ENCODE measurements at places on chromosomes 1 and 21. TPM values are rescaled to one million over a fixed set of nuclear protein-coding genes. Genes with fewer than 3 reads are reported as not detected.

Gene SLC26A9
- total RNA-seq, result not detected

Gene GNAT2
- 0.33 TPM for total RNA-seq

Gene S100A7
- total RNA-seq, result not detected

Gene PLPPR5
- total RNA-seq, result not detected

Gene CLCA1
- total RNA-seq, result not detected

Gene OR2G2
- not detected for total RNA-seq

Gene MMEL1
- 0.54 TPM for total RNA-seq

Gene LSS
- 19.7 TPM for total RNA-seq

Gene TSPAN2
- total RNA-seq, result 0.21 TPM

Gene SELE
- total RNA-seq, result not detected

Gene MCOLN3
- total RNA-seq, result 0.66 TPM

Gene SPTA1
- not detected for total RNA-seq

Gene DAB1
- not detected for total RNA-seq

Gene NEXN
- total RNA-seq, result 0.64 TPM

Gene FALEC
- not detected for total RNA-seq

Gene TLCD4
- not detected for total RNA-seq

Gene ADORA3
- not detected for total RNA-seq

Gene CCDC185
- total RNA-seq, result not detected

All from activated CD4-positive, alpha-beta T cell treated with anti-CD3 and anti-CD28 coated beads, Interleukin-2, amount 10 ng/mL, durations not matched to agents 24 days and 14 days (primary cell).